ENCODE measurements at places on chromosomes 16 and 17.
A peak's percentile ranks its signal among the peaks of the same experiment; 100 is the strongest.

DNA sequence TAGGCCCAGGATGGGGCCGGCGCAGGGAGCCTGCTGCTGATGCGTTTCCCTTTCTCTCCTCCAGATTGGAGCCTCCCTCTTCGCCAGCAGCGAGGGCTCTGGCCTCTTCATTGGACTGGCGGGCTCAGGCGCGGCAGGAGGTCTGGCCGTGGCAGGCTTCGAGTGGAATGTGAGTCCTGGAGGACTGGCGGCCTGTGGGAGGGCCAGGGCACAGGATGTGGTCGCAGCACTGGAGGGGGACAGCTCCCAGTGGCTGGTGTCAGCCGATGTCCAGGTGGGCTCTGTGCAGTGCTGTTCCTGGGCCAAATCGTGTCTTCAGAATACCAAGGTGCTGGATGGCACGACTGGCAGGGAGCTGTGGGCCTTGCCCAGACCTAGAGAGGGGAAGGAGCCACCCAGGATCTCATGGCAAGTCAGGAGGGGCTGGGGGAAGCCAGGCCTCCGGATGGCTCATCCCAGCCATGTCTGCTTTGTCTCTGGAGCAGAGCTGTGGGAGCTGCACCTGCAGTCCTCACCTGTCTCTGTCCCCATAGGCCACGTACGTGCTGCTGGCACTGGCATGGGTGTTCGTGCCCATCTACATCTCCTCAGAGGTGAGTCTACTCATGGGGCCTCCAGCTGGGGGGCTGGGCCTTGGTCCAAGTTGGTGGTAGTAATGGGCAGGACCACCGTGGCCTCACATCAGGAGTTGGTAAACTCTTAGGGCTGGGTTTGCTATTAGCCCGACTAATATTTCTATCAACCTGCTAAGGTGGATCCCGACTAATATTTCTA is 7.3 kb downstream of the SLC5A10 start:
- DNase-seq = no peak

DNA sequence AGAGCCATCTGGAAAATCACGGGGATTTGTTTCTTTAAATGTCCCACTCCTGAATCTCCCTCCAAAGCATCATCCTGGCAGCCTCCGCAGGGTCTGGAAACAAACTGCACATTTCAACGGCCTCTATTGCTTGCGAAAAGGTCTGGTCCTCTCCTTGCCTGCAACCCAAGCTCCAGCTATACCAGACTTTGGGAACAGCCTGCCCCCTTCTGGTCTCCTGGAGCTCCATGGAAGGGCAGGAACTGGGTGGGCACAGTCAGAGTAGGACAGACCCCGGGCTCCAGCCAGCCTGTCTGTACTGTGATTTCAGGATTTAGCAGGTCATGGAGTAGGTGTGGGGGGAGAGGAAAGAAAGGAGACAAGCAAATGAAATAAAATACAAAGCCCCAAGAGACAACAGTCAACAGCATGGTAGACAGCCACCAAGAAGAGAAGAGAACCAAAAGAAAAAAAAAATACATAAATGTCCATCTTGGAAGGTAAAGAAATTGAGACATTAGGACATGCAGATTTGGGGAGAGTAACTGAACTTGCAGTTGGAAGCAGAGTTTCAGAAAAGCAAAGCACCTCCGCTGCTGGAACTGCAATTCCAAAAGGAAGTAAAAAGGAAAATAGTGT is 2.7 kb downstream of the XYLT1 start:
- peak; percentile 82 for DNase-seq

GRCh38 chr16:89700100-89700648 is 1.3 kb downstream of the SPATA2L start:
- DNase-seq = peak; percentile 94

DNA sequence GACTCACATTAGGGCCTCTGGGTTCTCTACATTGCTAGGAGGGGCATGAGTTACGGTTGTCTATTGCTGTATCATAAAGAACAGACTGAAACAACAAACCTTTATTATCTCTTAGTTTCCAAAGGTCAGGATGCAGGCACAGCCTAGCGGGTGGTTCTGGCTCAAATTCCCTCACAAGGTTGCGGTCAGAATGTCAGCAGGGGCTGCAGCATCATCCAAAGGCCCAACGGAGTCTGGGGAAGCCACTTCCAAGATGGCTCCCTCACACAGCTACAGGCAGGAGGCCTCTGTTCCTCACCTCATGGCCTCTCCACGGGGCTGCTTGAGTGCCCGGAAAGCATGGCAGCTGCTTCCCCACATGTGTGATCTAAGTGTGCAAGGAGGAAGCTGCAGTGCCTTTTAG is 29.6 kb upstream of the ZFPM1 start:
- DNase-seq = no peak

DNA sequence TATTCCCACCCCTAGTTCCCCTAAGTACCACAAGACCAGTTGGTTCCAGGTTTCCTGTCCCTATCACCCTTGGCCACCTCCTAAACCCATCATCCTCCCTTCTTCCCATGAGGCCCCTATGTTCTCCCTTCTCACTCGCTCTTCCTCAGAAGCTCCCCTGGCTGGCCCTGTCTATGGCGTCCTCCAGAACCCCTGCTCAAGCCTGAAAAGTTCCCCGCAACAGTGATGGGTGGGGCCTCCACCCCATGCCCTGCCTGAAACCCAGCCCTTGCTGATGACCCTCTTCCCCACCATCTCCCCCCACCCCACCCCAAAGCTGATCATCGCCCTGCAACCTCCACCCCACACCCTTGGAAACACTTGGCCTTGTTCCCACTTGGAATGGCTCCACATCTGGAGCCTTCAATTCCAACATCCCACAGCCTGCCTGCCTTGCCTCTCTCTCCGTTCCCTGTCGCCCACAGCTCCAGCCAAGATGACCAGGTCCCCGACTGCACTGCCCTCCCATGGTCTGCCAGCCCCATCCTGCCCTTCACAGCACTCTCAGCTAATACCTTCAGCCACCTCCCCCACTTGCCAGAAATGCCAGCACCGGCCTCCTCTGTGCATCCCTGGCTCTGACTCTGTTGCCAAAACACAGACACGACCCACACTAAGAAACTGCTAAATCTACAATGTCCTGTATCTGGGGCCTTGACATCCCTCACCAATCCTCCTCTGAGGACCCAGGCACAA is 10.5 kb downstream of the OSBPL7 start:
- DNase-seq = no peak

DNA sequence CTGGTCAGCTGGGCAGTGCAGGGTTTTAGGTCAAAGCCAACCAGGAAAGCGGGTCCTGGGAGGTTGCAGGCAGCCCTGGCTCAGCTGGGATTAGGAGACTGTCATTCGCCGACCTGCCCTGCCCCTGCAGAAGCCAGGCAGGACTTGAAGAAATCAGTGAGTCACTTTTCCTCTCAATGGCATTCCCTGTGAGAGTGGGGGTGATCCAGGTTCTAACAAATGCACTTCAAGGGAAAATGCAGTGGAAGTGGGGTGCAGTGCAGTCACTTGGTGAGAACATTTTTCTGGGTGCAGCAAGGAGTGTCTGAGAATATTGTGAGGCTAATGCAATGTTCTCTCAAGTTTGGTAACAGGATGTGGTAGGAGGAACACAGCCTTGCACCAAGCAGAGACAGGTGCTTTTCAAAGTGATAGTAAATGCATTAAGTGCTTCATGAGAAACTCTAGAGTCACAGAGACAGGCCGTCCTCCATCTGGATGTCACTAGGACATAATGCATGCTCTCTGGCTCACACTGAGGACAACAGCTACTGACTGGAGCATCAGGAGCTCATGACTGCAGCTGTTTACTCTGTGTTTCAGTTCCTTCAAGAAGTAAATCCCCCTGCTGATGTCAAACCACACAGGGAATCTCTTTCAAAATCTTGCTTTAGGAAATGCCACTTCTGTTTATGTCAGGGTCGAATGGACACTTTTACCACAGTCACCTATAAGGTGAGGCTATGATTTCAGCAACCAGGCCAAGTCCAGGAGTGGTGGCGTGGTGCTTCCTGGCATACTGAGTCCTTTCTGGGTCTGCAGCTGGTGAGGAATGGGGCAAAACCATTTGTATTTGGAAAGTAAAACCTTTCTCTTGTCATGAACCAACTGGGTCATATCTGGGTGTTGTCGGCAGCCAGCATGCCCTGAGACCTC is 16.7 kb downstream of the CDK5R1 start:
- DNase-seq = no peak

GRCh38 chr16:51592001-51592501 is 441.0 kb upstream of the SALL1 start:
- no peak for DNase-seq

DNA sequence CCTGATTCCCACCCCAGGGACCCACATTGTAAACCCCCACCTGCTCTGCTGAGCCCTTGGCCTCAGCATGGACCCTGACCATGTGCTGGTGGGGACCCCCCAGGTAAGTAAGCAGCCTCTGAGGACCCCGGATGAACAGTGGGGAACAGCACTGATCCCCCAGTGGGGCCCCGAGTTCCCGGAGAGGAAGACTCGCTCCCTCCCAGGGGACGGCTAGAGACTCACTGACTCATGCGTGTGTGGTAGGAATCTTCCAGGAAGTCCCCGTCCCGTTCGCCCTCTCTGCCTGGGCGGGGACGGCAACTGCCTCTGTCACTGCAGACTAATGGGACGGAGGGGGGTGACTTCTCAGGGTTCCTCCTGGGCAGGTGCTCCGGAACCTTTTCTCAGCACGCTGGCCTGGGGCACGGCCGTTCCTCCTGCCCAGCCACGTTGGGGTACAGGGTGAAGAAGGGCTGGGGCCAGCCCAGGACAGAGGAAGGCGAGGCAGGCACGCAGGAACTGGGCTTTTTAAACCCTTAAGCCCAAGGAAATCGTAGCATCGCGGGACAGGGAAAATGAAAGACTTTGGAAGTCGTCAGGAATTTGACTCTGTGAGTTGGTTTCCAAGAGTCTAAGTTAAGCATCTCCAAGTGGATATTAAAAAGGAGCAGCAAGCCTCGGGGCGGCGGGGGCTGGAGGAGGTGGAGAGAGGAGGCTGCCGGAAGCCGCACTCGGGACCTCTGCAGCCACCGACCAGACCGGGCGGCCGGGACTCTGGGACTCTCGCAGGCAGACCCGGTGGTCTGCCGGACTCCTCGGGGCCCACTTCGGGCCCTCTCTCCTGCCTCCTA is 178.7 kb downstream of the SEC14L1 start:
- DNase-seq = peak; percentile 82

DNA sequence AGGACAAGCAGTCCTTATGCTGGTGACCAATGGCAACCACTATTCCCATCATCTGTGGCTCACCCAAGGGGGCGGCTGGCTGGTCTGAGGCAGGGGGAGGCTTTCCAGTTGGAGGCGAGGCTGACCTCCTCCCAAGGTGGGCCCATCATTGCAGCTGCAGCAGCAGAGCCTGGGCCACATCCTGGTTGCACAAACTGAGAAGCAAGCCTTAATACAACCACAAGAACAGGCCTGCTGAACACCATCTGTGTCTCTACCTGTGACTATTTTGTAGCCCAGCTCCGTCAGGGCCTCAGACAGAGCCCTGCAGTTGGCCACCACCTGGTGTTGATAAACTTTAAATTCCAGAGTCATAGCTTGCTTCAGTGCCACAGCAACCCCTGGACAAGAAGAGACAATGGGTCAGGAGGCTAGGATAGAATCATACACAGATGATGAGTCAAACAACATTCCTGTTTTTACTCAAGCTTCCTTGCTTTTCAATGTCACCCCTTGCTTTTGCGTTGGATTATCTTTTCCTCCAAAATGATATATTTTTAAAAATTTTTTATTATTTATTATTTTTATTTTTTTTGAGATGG is 17.9 kb downstream of the SMCR8 start:
- DNase-seq = no peak

DNA sequence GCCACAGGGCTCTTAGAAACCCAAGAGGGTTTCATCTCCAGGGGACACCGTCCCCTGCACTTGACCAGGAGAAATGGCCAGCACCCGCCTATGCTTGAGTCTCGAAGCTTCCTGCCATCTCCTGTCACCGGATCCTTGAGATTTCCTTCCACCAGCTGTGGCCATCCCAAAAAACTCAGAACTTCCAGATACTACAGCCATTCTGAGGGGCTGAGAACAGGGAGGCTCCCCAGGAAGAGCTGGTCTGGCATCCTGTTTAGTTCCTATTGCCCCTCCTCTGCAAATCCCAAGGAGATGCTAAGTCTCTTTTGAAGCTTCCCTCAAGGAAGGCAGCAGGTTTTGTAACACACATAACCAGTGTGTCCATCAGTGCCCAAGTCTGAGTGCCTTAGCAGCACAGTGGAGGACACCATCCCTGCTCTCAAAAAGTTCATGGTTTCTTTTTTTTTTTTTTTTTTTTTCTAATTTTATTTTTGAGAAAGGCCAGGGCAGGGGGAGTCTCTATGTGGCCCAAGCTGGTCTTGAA is 2.0 kb downstream of the UBALD2 start:
- no peak for DNase-seq

- DNase-seq = no peak
These were observed 366.3 kb upstream of the XYLT1 start for GRCh38 chr16:17836868-17837602.

DNA sequence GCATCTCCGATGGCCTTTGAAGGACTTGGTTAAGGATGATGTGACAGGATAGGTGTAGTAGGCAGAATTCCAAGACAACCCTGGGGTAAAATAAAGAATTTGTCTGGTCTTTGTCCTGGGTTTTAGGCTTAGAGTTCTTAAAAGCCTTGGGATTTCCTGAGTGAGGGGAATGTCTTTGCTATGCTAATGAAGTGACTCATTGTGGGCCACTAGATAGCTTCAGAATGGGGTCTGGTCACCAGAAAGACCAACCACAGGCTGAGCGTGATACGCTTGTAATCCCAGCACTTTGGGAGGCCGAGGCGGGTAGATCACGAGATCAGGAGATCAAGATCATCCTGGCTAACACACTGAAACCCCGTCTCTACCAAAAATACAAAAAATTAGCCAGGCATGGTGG is 182.8 kb upstream of the TOX3 start:
- DNase-seq = no peak

GRCh38 chr16:81578636-81579413 is 134.2 kb downstream of the CMIP start:
- no peak for DNase-seq

- no peak for DNase-seq
These were observed 94.8 kb upstream of the DNAH17 start for GRCh38 chr17:78672005-78672404.

DNA sequence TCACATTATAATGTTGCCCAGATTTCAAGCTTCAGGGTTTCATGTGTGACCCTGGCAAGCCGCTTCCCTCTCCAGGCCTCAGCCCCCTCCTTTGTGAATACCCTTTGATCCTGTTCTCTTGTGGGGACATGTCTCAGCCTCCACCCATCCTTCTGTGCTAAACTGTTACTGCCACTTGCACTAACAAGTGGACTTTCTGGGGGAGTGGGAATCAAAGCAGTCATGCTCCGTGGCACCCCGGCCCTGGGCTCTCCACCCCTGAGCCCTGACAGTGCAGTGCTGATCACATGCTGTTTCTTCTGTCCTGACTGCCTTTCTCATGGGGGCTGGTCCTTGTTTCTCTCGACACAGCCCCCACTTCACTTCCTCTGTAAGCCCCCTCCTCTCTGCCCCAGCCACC is 9.7 kb upstream of the DCAF7 start:
- DNase-seq = no peak
